Activated CD4-positive, alpha-beta T cell treated with anti-CD3 and anti-CD28 coated beads for 1 hour (primary cell): ENCODE measurements at places on chromosomes 4 and X.

DNA sequence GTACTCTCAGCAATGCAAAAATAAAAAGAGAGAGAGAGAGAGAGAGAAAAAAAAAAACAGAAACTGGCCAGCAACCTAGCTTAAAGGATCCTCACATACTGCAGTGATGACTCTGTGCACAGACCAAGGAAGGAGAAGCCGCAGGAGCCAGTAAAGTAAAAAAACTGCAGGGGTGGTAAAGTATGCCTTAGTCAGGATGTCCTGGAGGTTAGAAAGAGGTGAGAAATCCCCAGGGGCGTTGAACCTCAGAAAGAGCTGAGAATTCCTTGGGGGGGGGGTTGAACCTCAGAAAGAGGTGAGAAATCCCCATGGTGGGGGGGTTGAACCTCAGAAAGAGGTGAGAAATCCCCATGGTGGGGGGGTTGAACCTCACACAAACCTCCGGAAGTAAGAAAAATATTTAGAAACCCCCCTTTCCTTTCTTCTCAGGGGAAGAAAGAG lies 48.0 kb downstream of the MAGEA9 start:
- no peak for DNase-seq

- no peak for DNase-seq
Observed at GRCh38 chr4:2667428-2667827, 88.7 kb downstream of the TNIP2 start.

- no peak for DNase-seq
Observed at GRCh38 chr4:181890031-181890430, 353.2 kb upstream of the TENM3 start.

DNA sequence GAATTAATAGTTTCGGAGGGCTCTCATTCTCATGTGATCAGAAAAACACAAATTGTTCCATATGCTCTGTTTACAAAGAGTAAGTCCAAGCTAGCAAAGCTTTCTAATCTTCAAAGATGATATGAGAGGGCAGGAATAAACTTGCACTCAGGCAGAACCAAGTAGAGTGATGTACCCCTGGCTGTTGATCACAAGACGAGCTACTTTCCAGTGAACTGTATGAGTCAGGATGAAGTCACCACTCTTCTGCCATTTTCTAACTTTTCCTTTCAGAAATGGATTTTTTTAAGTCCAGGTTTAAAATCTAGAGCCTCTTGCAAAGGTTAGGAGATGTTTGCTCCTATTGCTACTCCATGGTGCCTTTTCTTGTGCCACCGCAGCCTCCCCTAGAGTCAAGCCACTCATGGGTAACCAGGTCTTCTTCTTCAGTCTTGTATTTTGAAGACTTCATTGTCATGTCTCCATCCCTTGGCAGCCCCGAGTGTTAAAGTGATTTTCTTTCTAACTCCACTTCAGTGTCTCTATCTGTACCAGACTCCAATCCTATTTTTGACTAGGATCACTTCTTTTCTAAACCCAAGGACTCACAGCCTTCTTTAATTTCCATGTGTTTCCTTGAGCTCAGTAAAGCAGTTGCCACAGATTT lies 171.9 kb upstream of the GALNT7 start:
- DNase-seq: no peak

- DNase-seq: no peak
Observed at GRCh38 chrX:2370456-2370855, 130.3 kb downstream of the DHRSX start.

DNA sequence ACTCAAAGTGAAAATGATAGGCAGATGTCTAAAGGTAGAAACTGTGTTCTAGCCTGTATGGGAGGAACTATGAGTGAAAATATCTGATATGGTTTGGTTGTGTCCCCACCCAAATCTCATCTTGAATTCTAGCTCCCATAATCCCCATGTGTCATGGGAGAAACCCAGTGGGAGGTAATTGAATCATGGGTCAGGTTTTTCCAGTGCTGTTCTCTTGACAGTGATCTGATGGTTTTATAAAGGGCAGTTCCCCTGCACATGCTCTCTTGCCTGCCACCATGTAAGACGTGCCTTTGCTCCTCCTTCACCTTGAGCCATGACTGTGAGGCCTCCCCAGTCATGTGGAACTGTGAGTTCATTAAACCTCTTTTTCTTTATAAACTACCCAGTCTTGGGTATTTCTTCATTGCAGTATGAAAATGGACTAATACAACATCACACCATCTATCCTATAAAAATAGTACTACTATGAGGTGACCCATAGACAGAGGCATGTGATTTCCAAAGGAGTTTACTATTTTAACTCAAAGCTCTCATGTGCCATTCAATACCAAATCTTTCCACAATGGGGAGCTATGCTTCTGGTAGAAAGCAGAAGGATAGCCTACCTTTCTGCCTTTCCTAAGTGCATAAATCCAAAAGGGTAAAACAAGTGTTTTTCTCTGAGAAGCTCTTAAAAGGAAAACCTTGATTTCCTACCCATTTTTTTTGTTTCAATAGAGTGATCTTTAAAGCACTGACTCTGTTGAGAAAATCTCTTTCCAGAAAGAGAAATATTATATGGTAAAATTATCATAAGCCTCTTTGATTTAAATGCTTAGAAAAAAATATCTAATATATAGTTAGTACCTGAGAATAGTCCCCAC lies 38.8 kb downstream of the SEC31A start:
- no peak for DNase-seq

DNA sequence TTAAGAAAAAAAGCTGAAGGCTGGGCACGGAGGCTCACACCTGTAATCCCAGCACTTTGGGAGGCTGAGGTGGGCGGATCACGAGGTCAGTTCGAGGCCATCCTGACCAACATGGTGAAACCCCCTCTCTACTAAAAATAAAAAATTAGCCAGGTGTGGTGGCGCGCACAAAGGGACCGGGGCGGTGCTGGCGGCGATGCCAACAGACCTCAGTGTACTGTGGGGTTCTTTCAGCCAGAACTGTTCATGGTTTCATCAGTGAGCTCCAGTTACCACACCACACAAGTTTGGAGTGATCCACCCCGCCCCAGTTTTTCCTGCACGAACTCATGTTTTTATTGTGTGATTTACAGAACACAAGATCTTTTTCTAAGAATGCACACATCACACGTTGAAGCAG lies 21.2 kb upstream of the IRAK1 start:
- no peak for DNase-seq

DNA sequence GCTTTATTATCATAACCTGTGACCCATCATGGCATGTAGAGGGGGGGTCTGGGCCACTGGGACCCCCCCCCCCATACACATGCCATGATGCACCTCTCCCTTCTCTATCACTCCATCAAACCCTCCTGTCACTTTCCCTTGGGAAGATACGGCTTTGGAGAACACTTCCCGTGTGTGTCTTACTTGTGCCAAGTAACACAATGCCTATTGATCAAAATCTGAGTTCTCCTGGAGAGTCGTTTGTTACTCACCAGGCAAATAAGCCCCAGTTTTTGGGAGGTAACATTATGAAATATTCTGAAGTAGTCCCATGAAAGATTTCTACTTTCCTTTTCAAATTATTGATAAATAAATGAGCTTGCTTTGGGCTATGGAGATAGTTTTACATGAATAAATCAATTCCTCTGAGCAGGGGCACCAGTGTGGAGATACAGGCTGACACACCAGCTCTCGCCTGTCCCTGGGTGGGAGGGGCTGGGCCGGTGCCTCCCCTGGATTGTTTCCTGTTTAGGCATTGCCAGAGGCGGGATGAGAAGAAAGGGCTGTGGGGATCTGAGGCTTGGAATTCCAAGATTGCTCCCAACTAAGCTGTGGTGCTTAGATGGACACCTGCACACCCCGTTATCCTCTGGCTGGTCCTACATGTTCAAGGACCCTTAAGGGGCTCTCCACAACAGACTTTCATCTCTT lies 63.2 kb upstream of the WWC2 start:
- no peak for DNase-seq

DNA sequence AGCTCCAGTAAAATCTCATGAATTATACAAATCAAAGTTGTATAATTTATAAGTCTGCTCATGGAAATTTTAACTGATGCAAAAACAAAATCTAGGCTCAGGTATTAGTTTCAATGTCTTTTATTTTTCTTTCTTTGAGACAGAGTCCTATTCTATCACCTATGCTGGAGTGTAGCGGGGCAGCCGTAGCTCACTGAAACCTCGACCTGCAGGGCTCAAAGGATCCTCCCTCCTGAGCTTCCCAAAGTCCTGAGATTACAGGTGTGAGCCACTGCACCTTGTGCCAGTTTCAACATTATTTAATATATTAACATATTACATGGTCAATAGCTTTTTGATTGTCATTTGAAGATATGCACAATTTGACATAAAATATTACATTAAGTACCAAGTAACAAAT lies 678.7 kb downstream of the ARAP2 start:
- no peak for DNase-seq

DNA sequence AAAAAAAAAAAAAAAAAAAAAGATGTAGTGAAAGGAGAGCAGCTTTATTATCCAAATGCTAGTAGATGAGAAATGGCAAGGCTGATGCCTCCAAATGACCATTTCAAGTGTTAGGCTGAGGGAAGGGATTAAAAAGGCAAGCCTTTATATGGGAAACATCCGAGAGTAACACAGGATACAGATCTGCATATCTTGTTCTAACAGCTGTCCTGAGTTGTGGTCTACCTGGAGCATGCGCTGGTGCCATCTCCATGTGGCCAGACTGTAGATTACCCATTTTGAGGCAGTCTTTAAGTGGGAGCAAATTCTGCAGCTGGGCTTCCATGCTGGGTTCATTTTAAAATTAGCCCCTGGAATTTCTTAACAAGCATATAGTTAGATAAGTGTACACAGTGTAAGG lies 26.0 kb upstream of the ELF2 start:
- DNase-seq: no peak

- DNase-seq: no peak
Observed at GRCh38 chr4:73762409-73762808, 22.0 kb downstream of the CXCL8 start.

DNA sequence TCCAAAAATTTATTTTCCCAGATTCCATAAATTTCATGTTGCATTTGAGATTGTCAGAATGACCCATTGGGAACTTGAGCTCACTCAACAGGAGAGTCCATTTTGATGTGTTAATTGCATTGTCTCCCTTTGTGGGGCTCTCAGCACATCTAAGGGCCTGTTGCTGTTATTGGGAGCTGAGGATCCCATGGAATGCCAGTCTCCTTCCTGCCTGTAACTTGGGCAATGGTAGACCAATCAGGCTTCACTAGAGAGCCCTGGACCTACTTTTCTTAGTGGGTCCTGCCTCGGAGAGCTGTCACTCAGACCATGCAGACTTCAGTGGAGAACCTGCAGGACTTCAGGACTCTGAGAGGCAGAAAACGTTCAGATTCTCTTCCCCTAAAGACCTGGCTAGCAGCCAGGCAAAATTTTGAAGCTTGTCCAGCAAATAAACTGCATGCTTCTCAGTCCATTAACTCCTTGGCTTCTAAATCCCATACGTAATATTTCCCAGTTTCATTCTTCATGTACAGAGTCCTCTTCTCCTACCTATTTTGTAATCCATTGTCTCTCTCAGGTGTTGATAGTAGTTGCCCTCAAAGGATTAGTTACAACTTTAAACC lies 25.1 kb downstream of the OCRL start:
- DNase-seq: no peak

- DNase-seq: no peak
Observed at GRCh38 chr4:16079046-16079445, 4.8 kb downstream of the PROM1 start.

GRCh38 chr4:70743731-70744130 lies 22.0 kb downstream of the RUFY3 start:
- no peak for DNase-seq

GRCh38 chr4:52249581-52249980 lies 198.5 kb downstream of the SPATA18 start:
- no peak for DNase-seq
